Posterior cingulate gyrus (tissue), 11 donors: ENCODE measurements at places on chromosomes 6 and 20.

DNA sequence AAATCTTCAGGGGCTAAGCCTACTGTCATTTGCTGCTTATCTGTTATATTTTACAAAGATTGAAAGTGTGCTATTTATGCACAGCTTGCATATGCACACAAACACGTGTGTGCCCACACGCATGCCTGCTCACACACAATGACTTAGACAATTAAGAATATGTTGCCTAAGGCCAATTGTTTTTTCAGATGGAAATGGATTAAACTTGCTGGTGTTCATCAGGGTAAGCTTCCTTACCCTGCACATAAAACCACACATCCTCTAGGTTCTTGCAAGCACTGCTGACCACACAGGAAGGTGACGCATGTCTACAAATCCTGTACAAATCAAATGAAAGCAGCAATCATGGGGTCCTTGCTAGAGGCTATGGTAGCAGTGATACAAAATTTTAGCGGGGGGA is 58.4 kb downstream of the GJA10 start:
- peak; percentile 24 for DNase-seq

DNA sequence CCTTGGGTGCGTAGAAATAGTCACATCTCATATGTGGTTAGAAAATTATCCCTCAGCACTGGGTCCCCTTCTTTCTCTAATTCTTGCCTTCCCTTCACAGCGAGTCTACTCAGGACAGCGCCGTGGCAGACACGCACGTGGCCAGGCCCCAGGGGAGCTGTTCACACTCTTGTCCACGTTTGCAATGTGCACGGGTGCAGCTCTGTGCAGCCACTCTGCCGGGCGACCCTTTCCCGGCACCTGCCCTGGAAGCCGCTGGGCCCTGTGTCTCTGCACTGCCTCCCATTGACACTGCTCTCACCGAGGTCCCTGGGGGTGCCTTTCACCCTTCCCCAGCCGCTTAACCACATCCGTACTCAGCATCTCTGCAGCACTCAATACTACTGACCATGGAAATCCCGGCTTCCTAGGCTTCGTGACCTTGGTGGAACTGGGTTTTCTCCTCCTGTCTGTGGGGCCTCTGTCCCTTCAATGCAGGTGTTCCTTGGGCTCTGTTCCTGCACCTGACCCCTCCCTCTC is 104.9 kb downstream of the DACT2 start:
- DNase-seq = no peak

GRCh38 chr20:17904027-17904426 is 64.6 kb downstream of the SNX5 start:
- DNase-seq = no peak

- DNase-seq = no peak
These were observed 76.1 kb downstream of the ME1 start for GRCh38 chr6:83354747-83355146.

GRCh38 chr6:109460161-109460829 is 4.7 kb upstream of the MICAL1 start:
- DNase-seq = no peak

GRCh38 chr6:80531681-80532619 is 425.5 kb downstream of the BCKDHB start:
- DNase-seq = no peak

- no peak for DNase-seq
These were observed 100.7 kb downstream of the RIN2 start for GRCh38 chr20:19858466-19859371.

GRCh38 chr6:20202699-20203302 is 9.5 kb downstream of the MBOAT1 start:
- DNase-seq = no peak

DNA sequence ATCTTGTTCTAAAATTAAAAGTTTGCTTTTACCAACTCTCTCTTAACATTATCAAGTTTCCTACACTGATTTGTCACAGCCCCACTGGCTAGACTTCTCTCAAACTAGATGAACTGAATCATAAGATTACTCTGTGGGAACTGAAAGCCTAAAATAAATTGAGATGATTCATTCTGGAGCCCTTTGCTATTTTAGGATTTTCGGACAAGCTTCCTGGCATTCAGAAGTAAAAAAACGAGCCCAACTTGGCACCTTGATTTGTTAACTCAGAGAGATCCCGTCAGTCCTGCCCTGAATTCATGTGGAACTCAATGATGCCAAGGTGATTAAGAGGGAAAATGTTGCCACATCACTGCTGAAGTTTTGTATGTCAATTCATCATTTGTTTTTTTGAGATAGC is 122.0 kb upstream of the NRSN1 start:
- no peak for DNase-seq

- no peak for DNase-seq
These were observed 44.8 kb downstream of the FARS2 start for GRCh38 chr6:5305968-5306626.

DNA sequence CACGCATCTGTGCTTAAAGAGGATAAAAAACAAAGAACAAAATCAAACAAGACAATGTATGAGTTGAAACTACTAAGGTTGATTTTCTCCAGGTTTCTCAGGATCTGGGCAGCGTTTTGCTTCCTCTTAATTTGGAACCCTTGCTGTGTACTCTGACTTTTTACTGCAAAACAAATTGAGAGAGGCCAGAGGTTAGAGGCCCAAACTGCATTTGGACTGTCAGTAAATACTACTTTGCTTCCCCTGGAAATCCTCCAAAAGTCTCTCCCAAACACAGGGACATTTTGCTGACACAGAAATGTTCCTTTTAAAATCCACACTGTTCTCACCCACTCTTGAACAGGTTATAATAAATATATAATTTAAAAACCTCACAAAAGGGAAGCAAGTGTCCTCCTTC is 1.1 kb downstream of the ARG1 start:
- DNase-seq = no peak

- DNase-seq = no peak
These were observed 1.5 kb downstream of the COL21A1 start for GRCh38 chr6:56245903-56246351.

DNA sequence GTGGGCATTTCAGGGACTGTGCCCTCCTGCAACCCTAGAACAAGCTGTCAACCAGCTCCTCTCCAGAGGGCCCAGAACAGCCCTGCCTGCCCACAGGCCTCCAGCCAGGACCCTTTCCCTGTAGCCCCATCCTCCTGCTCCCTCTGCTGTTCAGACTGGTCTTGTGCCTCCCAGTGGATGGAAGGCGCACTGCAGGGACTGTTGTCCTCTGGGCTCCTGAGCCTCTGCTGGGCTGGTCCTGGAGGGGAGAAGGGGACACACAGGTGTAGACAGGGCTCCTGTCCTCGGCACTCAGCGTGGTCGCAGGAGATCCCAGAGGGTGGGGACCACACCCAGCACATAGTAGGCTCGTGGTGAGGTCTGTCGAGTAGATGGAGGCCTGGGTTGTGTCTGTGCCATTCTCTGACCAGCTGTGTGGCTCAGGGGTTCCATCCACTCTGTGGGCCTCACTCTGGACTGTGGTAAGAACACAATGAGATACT is 11.5 kb downstream of the ITPR3 start:
- DNase-seq = peak; percentile 77

DNA sequence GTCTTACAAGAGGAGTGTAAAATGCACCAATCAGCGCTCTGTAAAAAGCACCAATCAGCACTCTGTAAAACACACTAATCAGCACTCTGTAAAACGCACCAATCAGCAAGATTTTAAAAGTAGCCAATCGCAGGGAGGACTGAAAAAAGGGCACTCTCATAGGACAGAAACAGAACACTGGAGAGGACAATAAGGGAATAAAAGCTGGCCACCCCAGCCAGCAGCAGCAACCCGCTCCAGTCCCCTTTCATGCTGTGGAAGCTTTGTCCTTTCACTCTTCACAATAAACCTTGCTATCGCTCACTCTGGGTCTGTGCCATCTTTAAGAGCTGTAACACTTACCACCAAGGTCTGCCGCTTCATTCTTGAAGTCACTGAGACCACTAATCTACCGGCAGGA is 1.7 kb upstream of the AIG1 start:
- no peak for DNase-seq

GRCh38 chr6:41636833-41637193 is 1.5 kb upstream of the MDFI start:
- DNase-seq = no peak

DNA sequence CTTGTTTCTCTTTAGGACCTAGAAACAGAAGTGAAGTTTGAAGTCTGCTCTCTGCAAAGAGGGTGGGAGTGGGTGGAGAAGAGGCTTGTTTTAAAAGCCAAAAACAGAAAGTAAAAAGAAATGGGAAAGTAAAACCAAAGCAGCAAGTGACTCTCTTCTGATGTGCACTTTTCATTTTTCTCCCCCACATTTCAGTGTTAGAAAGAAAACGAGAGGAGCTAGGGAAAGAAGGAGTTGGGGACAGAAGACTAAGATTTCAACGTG is 1.3 kb downstream of the C6orf141 start:
- no peak for DNase-seq

DNA sequence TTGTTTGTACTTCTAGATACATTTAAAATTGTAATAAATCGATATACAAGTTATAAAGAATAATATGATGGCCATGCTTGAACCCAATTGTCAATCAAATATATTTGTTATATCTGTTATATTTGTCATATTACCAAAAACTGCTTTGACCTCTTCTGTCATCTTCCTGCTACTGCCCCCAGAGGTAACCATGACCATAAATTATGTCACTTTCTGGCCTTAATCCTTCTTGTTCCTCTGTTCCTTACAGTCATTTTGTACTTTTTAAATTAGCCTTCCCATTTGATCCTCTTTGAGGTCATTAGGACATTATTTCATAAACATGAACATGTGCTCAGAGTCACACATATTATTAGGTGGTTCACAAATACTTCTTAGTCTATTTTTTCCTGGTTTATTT is 124.7 kb downstream of the HFE start:
- no peak for DNase-seq
